ENCODE measurements at places on chromosomes 2 and 18.

GRCh38 chr2:230985519-230986231 lies 10.2 kb upstream of the SPATA3 start:
- no peak for DNase-seq

GRCh38 chr18:9106800-9107584 lies 4.5 kb downstream of the NDUFV2 start:
- DNase-seq, result no peak

DNA sequence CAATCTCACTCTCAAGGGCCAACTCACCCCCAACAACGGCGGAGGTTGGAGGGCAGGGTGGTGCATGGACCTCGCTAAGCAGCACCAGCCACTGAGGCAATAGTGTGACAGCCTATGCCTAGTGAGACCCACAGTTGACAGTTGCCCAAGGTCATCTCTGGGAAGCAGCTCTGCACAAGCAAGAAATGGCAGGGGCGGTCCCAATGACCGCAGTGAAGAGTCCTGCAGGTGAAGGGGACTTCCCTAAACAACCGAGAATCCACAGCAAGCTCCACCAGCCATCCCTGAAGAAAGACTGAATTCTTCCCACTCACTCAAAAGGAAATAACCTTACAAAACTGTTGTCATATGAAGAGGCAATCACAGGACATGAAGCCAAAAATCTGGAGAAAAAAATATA lies 313.4 kb upstream of the ID2 start:
- DNase-seq, result no peak

DNA sequence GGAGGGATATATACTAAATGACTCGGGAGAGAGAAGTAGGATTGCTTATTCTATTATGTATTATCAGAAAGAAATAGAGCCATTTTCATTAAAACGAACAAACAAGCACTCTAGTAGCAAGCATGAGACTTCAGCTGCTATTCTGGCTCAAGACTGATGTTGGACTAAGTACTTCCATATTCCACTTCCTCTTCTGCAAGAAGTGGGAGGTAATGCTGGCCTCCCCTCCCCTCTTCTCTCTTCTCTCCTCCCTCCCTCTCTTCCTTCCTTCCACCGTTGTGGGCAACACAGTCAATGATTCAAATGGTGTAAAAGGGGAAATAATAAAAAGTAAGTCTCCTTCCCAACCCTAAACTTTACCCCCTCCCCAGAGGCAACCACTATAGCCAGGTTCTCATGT lies 62.6 kb downstream of the EMX1 start:
- peak; percentile 95 for DNase-seq

DNA sequence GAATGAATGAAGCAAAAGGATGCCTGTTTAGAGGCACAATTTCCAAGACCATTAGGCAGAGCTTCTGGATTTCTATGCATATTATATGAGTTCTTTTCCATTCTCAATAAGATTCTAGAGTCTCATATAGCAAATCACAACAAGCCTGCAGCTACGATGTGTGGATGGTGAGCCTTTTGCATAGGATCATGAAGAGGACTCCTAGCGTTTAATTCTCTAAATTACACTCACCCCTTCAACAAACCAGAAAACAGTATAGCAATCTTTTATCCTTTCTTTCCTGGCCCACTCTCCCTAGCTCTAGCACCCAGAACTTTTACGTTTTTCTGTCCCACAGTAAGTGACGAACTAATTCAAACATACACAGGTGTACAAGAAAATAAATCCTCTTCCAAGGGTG lies 293.1 kb upstream of the KLHL29 start:
- DNase-seq, result no peak

DNA sequence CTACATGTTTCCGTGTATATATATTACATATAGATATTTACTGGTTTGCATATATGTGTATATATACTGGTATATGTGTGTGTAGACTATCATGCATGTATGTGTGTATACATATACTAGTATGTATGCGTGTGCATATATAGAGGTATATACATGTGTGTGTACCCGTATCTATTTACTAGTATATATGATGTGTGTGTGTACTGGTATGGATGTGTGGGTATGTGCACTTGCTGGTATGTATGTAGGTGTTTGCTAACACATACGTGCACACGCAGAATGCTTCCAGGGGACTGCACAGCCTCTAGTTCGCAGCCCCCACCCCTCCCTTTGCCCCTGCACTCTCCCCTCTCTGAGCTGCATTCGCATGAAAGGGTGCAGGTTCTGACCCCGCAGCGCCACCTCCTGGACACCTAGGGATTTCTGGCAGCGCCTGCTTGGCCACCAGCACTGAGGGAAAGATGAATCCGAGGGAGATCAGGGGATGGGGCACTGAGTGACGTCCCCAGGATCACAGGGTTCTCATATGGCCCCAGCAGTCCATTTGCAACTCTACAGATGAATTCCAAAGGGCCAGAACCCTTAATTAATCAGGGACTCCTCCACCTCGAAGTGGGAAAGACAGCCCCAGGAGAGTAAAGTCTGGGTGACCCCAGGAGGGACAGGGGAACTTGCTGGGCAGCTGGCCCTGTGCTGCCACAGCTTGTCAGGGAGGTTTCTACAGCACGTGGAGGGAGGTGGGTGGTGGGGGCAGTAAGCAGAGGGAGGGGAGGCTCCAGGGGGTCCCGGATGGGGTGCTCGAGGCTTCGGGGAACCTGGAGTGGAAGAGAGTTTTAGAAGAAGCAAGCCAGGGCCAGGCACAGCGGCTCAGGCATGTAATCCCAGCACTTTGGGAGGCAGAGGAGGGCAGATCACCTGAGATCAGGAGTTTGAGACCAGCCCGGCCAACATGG lies 66.8 kb upstream of the ASAP2 start:
- DNase-seq, result peak; percentile 44

DNA sequence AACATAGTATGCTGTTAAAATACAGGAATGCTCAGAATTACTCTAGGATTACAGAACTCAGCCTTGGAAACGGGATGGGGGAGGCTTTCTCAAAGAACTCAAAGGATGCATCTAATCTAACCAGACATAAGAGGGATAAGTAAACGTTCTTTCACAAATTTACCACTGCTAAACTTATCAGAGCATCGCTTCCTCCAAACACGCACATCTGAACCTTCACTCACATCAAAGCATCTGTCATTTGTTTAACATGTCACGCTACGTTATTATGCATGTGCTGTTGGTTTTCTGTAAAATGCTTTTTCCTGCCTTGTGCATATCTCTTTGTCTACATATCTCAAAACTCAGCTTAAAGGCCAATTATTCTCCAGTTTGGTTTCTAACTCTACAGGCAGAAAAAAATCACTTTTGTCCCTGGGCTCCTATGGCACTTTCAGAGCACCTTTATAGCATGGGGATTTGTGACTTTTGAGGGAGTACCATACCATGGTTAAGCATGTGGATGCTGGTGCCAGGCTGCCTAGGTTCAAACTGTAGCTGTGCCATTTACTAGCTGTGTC lies 106.7 kb upstream of the FSHR start:
- no peak for DNase-seq

All from AML-193 (cell line).